Esophagus muscularis mucosa (tissue), 4 donors: ENCODE measurements at places on chromosomes 11 and 22. TPM values are rescaled to one million over a fixed set of nuclear protein-coding genes. Genes with fewer than 3 reads are reported as not detected.

GRCh38 chr11:11592146-11592684, 29.6 kb downstream of the GALNT18 start:
- DNase-seq: peak; percentile 19

The SYT12 gene
- total RNA-seq: not detected

The PHOX2A gene
- 1.3 TPM for total RNA-seq

DNA sequence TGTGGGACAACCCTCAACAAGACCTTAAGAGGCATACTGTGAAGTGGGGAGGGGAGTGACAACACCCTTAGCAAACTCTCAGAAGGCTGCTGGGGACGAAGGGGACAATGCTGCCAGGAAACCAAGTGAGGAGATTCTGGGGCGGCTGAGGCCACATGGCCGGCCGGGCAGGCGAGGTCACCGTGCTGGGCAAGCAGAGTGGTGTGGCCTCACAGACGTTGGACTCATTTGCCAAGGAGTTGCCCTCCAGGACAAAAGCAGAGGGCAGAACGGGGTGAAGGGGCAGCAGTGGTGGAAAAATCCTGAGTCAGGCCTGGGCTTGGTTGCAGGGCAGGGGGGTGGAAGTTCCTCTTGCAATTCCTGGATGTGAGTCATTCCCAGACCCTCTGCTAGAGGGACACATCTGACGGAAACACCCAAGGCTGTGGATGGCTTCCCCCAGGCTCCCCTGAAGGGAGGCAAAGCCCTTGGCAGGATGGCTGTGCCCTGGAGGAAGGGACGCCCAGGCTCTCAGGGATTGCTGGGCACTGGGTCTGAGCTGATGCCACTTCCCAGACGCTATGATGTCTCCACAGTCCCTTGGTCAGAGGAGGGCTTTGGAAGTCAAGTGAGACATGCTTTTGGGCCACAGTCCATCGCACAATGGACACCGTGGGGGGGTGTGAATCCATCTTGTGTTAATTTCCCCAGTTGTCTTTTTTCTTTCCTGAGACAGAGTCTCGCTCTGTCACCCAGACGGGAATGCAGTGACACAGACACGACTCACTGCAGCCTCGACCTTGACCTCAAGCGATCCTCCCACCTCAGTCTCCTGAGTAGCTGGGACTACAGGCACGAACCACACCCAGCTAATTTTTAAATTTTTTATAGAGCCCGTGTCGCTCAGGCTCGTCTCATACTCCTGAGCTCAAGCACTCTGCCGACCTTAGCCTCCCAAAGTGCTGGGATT, 16.2 kb upstream of the SHANK3 start:
- no peak for DNase-seq

The IPO7 gene
- total RNA-seq: 131 TPM

- DNase-seq: no peak
Measured at GRCh38 chr22:43396934-43397457, 14.8 kb upstream of the MPPED1 start.

- DNase-seq: no peak
Measured at GRCh38 chr22:47402876-47403525, 640.6 kb downstream of the TBC1D22A start.

GRCh38 chr11:111911563-111912401, at the start of gene CRYAB:
Gene CRYAB, minus strand, starts transcription at chr11:111911770. Its CDS starts 46 bp downstream, at chr11:111911724.
- peak; percentile 98 for DNase-seq

The SMIM38 gene
- 4.2 TPM for total RNA-seq

The HOATZ gene
- not detected for total RNA-seq

GRCh38 chr11:16797776-16798175, 59.3 kb downstream of the C11orf58 start:
- DNase-seq: no peak

The OR6A2 gene
- not detected for total RNA-seq

DNA sequence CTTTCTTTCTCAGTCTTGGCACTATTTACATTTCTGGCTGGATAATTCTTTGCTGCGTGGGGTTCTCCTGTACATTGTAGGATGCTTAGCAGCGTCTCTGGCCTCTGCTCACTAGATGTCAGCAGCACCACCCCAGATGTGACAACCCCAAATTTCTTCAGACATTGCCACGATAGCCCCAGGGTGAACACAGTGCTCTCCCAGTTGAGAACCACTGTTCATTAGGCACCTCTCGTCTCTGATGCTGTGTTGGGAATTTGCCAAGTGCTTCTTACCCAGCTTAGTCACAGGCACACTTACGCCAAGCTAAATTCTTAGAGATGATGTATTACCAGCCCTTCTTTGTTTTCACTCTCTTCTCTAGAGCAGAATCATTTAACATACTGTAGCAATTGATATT, 9.4 kb downstream of the TRIM6 start:
- no peak for DNase-seq
